ENCODE measurements at places on chromosomes 16 and 17. TPM values are rescaled to one million over a fixed set of nuclear protein-coding genes. Genes with fewer than 3 reads are reported as not detected.

Gene MFAP4
- total RNA-seq: not detected

Gene PPY
- not detected for total RNA-seq

Gene GPR139
- not detected for total RNA-seq

Gene GAS2L2
- 0.07 TPM for total RNA-seq

Gene KRT34
- total RNA-seq: 2.7 TPM

Gene FBXO39
- total RNA-seq: 0.36 TPM

Gene HOXB13
- not detected for total RNA-seq

Gene LRRC46
- total RNA-seq: 0.07 TPM

Gene ARL5C
- total RNA-seq: not detected

Gene RHBDL1
- total RNA-seq: 4.7 TPM

Gene PYDC1
- total RNA-seq: not detected

Gene SMIM36
- total RNA-seq: not detected

Gene GAST
- not detected for total RNA-seq

Gene KRTAP9-4
- total RNA-seq: not detected
